Pancreas (tissue), 10 donors: ENCODE measurements at places on chromosomes 3 and 15.

DNA sequence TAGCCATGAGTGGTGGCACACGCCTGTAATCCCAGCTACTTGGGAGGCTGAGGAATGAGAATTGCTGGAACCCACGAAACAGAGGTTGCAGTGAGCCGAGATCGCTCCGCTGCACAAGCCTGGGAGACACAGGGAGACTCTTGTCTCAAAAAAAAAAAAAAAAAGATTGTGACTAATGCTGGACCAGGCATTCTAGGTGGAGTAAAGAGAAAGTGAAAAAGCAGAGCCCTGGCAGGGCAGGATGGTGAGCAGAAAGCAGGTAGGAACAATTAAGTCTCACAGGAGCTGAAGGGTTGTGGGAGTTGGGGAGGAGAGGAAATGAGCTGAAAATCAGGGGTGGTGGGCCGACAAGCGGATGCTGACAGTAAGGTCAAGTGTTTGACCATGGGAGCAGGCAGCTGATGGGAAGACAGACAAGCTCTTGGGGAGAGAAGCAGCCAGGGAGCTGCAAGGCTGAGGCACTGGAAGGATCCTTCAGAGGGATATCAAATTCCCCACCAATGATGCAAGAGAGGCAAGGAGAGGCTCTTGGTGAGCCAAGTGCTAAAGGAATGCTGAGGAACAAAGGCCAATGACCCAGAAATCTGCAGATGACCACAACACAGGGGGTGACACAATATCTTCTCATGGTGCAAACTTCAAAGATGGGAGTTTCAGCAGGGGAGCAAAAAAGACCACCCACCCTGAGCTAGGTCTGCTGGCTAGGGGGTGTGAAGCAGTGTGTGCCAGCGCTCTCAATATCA is 251.1 kb downstream of the ULK4 start:
- DNase-seq, result no peak

DNA sequence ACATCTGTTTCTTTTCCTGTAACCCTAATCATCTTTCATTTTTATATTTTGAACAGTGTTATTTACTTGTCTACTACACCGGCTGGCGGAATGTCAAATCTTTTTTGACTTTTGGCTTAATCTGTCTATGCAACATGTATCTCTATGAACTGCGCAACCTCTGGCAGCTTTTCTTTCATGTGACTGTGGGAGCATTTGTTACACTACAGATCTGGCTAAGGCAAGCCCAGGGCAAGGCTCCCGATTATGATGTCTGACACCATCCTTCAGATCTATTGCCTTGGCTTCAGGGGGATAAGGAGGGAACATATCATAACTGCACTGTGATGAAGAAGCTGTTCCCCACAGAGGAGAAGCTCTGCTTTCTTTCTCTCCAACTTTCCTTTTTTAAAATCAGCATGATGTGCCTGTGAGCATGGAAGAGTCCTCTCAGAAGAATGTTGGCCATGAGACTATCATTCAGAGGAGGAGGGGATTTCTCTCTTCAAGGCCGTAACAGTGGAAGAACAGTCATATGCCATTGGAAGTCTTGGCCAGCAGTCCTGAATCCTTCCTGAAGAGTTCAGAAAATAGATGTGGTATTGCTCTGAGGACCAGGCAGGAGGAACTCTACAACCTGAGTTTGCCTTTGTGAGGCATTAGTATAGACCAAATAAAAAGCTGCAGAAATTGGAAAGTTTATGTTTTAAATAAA is 69.9 kb downstream of the SEC22A start:
- no peak for DNase-seq

DNA sequence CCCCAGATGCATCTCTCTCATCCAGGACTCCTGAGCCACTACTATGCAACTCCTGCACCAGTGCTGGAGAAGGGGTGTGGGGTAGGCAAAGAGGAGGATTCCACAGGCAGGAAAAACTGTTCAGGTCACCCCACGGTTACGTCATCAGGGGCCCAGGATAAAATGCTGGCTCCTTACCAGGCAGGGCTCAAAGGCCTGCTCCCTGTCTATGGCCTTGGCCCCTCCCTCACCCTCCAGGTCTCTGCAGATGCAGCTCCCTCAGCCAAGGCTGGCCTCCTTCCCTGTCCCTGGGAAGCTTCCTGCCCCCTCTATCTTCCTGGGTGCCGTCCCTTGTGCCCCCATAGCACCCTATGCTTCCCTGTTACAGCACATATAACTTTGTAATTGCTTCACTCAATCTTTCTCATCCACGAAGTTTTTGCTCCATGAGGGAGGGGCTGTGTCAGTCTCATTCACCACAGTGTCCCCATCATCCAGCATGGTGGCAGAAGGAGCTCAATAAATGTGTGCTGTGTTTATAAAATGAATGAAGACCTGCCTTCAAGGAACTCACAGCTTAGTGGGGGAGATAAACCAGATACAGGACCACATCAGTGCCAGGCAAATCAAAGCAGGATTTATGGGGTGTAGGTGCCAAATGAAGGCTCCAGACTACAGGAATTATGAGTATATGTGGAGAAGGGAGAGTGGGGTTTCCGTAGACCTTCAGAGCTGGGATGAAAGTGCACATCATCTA is 18.6 kb downstream of the KBTBD13 start:
- DNase-seq, result no peak

DNA sequence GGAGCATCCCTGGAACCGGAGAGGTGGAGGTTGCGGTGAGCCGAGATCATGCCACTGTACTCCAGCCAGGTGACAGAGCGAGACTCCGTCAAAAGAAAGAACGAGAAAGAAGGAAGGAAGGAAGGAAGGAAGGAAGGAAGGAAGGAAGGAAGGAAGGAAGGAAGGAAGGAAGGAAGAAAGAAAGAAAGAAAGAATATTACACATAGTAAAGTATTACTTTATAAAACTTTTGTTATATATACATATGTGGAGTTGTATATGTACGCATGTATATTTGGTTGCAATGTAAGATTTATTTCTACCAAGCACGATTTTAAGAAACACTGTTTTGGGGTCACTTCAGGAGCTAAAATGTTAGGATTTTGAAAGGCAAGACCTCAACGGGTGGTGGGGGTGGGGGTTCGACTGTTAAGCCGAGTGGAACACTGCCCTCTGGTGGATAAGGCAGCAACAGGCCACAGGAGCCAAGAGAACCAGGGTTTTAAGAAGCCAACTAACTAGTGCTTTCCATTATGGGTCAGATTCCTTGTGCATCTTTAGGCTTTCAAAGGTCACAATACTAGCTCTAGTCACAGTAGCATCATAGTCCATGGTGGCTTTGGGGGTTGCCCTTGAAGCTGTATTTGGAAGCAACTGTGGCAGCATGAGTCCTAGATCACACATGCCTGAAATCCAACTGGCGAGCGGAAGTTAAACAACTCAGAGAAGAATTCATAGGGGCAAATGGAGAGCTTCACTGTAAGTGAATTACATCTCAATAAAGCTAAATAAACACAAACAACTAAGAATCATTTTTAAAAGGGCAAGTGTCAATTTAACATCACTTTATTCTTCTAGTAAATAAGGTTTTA is 22.5 kb downstream of the GLB1 start:
- DNase-seq, result peak; percentile 35

GRCh38 chr3:64073158-64073761 is 50.0 kb upstream of the PSMD6 start:
- DNase-seq, result no peak

- DNase-seq, result no peak
Observed at GRCh38 chr15:89671687-89672086, 7.5 kb downstream of the PLIN1 start.

DNA sequence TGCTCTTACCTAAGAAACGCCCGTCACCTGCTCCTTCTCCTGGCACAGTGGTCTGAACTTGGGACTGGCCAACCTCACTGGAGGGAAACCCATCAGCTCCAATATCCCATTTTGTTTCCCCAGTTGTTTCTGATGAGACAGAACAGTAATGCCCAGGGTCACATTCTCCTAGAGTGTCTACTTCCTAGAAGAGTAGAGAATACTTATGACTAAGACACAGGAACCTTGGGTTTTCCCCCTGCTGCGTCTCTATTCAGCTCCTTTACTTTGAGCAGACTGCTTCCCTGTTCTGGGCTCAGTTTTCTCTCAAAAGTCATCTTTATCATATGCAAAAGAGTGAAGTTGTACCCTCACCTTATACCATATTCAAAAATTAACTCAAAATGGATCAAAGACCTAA is 79.4 kb downstream of the POLR2M start:
- DNase-seq, result no peak

DNA sequence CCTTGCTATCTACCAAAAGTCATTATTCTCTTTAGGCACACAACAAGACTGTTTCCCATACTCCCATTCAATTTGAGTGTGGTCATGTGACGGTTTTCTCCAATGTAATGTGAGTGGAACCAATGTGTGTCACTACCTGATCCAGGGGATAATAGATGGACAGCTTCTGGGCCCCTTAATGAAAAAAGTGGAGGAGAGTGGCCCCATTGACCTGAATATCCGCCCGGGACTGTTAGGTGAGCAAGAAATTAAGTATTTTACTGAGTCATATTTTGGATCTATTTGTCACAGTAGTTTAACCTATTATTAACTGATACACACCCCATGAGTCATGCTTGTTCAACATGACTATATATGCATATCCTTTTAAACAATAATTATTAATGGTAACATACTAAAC is 15.1 kb upstream of the ARID3B start:
- no peak for DNase-seq

DNA sequence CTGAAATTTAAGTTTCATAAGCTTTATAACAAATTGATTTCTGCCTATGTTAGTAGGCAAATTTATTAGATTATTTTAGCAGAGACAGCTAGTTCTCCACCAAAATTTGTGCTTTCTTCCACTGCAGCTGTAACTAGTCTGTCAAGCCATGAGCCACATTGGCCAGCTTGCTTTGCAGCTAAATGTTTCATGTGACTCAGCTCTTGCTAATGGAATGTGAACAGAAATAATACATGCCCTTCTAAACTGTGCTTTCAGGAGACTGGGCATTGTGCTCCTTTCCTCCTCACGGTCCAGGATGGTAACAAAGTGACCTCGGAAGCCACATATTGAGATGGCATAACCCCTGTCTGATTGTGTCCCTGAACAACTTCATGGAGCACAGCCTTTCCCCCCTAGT is 51.3 kb upstream of the KPNA4 start:
- DNase-seq, result no peak

DNA sequence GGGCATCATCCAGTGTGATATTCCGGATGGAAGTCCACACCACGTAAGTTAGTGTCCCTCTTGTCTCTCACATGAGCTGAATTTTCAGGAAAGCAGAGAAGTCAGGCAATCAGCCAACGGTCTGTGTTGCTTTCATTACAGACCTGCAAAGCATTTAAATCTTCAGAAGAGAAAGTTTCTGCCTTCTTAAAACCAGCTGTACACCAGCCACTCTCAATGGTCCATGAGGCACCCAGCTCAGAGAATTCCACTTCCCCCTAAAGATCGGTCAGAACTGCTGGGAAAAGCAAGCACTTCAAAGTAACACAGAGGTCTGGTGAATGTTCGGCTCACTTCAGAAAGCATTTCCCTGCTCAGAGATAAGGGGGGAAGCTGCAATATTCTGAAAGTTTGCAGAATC is 903.7 kb downstream of the EPHA3 start:
- no peak for DNase-seq

- DNase-seq, result no peak
Observed at GRCh38 chr3:140308535-140308934, 369.3 kb upstream of the TRIM42 start.

- no peak for DNase-seq
Observed at GRCh38 chr15:100147828-100148227, 193.9 kb downstream of the ADAMTS17 start.

DNA sequence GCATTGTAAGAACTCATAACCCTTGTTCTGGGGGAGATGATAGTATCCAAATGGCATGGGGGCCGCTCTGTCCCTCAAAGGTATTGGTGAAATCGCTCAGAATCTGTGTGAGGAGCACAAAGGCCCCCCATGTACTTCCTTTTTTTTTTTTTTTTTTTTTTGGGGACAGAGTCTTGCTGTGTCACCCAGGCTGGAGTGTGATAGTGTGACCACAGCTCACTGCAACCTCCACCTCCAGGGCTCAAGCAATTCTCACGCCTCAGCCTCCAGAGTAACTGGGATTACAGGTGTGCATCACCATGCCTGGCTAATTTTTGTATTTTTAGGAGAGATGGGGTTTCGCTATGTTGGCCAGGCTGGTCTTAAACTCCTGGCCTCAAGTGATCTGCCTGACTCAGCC is 37.0 kb downstream of the CMTM8 start:
- DNase-seq, result no peak

- DNase-seq, result no peak
Observed at GRCh38 chr15:66424963-66425612, 38.4 kb downstream of the MAP2K1 start.

GRCh38 chr3:43616034-43616433 is 5.8 kb downstream of the ANO10 start:
- DNase-seq, result no peak

DNA sequence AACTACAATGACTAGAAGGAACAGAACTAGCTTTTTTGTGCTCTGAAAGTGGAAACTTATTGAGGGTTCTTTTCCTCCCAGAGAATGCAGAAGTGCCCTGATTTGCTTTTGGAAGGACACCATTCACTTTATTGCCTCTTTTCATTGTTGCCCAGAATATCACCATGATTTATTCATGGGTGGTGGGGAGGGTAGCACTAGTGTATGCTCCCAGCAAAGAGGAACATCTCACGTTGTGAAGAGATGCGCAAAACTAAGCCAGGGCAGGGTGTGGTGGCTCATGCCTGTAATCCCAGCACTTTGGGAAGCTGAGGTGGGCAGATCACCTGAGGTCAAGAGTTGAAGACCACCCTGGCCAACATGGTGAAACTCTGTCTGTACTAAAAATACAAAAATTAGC is 31.4 kb downstream of the FLNB start:
- DNase-seq, result no peak

- peak; percentile 49 for DNase-seq
Observed at GRCh38 chr3:44584646-44585501, at the start of gene ZNF660. Gene ZNF660, plus strand, starts transcription at chr3:44584964. Its CDS starts 9,230 bp downstream, at chr3:44594194.

- DNase-seq, result no peak
Observed at GRCh38 chr3:114557791-114558190, 264.0 kb downstream of the TIGIT start.

GRCh38 chr3:188507244-188507720 is 353.3 kb downstream of the LPP start:
- no peak for DNase-seq

GRCh38 chr3:21260507-21260906 is 490.5 kb downstream of the ZNF385D start:
- DNase-seq, result no peak

- DNase-seq, result no peak
Observed at GRCh38 chr15:62783303-62783957, 259.1 kb upstream of the TPM1 start.

GRCh38 chr3:150469031-150469930 is 61.2 kb downstream of the TSC22D2 start:
- peak; percentile 36 for DNase-seq

DNA sequence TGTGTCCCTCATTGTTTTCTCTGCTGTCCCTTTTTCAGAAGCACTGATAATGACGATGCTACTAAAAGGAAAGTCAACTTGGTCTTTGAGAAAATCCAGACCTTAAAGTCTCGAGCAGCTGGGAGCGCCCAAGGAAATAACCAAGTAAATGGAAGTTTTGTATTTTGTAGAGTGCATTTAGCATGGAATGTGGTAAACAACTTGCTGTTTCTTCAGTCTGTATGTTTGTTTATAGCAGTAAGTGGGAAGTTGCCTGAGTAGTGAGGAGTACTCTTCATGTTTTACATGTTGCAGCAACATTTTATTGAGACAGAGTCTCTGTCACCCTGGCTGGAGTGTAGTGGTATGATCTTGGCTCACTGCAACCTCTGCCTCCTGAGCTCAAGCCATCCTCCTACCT is 66.0 kb downstream of the CGNL1 start:
- no peak for DNase-seq
